Stimulated activated CD4-positive, alpha-beta T cell treated with anti-CD3 and anti-CD28 coated beads, Interleukin-12 subunit alpha, Interleukin-12 subunit beta, amount 100 ng/mL, for 24 hours (primary cell): ENCODE measurements at places on chromosomes 3 and 15.

DNA sequence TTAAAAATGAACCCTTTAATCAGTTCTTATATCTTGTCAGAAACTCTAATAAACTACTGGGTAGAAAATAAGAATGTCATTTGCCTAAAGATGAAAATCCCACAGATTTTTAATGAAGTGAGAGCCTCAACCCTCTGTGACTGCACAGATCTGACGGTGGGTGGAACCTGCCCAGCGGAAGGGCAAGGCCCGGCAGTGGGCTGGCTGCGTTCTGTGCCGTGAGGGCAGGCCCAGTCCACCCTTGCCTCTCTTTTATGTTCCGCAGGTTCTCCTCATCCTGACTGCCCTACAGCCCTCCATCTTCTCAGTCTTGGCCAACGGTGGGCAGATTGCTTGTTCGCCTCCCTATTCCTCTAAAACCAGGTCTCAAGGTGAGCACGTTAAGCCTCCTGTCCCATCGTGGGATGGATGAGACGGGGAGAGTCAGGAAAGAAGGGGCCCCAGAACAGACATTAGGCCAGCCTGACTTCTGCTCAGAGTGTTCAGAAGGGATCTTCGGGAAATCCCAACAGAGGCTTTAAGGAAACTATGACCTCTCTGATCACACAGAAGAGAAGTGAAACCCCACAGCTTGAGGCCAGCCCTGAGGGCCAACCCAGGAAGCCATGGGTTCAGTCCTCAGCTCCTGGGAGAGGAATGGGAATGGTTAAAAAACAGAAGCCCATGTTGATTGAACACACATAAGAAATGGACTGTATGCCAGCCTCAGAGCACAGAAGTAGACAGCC, 16.0 kb downstream of the SLC51A start:
- no peak for DNase-seq

- no peak for DNase-seq
These were observed 59.1 kb downstream of the VGLL4 start for GRCh38 chr3:11584570-11584969.

- no peak for DNase-seq
These were observed 23.4 kb upstream of the TNK2 start for GRCh38 chr3:195931582-195932273.

- DNase-seq, result no peak
These were observed 99.8 kb upstream of the CPNE4 start for GRCh38 chr3:132134611-132135010.

DNA sequence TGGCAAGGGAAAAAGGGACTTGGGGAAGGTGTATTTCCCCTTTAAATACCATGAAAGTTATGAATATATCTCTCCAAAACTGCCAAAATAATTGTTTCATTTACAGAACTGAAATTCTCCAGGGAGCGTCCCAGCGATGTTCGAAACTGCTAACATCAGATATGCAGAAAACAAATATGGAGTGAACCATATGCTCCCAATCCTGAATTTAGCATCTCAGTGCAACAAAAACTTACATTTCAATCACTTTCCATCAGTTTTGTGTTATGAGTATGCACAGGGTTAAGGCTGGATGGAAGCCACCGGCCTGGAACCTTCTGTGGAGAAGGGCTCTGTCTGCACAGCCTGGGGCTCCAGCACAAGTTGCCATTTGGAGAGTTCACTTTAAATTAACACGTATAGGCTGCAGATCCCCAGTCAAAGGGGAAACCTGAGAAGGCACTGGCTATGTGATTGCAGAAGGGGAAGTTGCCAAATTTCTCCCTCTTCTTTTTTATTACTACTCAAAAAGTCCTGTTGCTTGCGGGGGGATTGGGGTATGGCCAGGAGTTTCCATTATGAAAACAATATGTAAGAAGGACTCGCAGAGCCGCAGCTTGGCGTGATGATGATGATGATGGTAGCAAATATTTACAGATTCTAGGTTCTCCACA, 56.9 kb upstream of the FOXP1 start:
- DNase-seq, result no peak

- no peak for DNase-seq
These were observed 139.5 kb downstream of the TJP1 start for GRCh38 chr15:29682781-29683180.

- DNase-seq, result no peak
These were observed 115.4 kb upstream of the RAD18 start for GRCh38 chr3:9078561-9079240.

- DNase-seq, result no peak
These were observed 177.2 kb upstream of the THBS1 start for GRCh38 chr15:39403640-39404117.

- DNase-seq, result no peak
These were observed 4.4 kb upstream of the HHATL start for GRCh38 chr3:42706721-42707619.

DNA sequence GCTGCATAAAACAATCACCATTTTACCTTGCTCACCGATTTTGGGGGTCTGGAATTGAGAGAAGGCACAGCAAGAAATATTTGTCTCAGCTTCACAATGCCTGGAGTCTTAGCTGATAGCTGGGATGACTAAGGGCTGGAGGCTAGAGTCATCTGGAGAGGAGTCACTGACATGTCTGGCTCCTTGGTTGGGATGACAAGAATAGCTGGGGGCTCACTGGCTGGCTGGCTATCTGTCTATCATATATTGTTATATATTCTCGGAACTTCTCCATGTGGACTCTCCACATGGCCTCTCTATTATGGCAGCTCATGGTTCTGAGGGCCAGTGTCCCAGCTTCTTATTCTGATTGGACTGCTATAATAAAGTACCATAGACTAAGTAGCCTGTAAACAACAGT, 20.0 kb upstream of the TRIM71 start:
- DNase-seq, result no peak

DNA sequence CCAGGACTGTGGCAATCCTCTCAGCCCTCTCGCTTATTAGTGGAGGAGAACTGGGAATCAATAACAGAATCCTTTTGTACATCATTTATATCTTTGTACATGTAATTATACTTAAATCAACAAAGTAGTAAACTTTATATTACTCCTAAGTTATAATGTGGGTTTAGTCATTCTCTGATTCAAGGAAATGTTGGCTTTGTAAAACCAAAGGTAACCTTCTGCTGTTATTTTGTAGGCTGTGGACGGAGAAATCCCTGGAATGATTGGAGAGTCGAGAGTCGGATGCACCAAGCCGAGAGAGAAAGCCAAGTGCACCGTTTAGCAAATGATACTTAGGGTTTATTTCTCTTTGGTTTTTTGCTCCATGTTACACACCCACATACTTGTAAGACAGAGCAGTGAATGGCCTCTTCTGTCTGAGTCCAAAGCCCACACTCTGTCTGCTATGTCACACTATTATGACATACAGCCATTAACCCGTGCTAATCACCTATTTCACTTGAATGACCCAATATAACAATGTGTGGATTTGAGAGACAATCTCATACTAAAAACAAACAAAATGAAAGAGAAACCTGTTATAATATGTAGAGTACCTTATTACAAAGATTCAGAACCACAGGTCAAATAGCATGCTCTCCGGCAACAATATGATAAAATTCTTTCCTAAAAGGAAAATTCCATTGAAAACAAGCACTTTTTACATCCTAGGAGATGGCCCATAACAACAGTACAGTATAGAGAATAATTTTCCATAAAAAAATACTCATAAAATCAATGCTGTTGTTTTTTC, 72.2 kb downstream of the MECOM start:
- no peak for DNase-seq

DNA sequence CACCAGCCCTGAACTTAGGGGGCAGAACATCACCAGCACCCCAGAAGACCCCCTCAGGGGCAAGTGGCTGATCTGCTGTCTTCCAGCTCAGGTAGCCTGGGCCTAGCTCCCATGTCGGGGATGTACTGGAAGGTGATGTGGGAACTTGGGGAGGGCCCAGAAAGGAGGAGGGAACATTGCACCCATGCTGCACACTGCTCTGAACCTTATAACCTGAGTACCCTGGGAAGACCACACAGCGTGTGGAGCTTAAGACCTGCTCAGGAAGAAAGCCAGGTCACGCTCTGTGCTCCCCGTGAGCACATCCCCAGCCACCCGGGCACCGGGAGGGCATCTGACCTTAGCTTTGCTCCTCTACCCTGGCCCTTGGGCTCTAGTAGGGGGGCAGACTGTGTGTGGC, 159.4 kb downstream of the ATP10A start:
- DNase-seq, result no peak

DNA sequence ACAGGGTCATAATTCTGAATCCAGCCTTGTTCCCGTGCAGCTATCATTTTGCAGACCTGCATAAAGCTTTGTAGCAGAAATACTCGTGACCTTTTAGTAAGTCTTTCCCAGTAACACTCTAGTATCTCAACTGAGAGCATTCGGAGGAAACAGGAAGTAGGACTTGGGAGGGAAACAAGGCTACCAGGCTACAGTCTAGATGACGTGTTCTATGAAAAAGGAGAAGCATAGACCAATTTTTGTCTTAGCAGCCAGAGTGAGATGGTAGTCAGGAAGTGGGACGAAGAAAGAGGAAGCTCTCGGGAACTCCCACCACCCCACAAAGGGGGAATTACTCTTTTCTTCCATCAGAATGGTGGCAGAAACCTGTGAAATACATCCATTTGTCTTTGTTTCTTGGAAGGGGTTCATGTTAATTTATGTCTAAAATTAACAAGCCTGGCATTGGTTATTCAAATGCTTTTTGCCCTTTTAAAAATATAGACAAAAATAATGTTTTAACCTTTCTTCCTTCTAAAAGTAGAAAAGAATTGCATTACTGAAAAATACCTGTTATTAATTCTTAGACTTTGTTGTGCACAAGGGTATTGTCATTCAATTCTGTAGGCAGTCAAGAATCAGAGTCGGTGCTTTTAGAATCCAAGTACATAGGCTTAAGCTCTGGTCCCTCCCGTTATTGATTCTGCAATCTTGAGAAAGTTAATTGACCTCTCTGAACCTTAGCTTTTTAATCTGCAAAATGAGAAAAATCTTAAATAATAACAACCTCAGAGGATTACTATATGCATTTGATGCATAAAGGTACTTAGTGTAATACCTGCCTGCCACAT, 1.6 kb upstream of the SUCNR1 start:
- no peak for DNase-seq

GRCh38 chr3:197583371-197583770, 27.6 kb upstream of the BDH1 start:
- DNase-seq, result no peak

GRCh38 chr15:66982816-66983215, 82.6 kb upstream of the SMAD3 start:
- DNase-seq, result no peak

DNA sequence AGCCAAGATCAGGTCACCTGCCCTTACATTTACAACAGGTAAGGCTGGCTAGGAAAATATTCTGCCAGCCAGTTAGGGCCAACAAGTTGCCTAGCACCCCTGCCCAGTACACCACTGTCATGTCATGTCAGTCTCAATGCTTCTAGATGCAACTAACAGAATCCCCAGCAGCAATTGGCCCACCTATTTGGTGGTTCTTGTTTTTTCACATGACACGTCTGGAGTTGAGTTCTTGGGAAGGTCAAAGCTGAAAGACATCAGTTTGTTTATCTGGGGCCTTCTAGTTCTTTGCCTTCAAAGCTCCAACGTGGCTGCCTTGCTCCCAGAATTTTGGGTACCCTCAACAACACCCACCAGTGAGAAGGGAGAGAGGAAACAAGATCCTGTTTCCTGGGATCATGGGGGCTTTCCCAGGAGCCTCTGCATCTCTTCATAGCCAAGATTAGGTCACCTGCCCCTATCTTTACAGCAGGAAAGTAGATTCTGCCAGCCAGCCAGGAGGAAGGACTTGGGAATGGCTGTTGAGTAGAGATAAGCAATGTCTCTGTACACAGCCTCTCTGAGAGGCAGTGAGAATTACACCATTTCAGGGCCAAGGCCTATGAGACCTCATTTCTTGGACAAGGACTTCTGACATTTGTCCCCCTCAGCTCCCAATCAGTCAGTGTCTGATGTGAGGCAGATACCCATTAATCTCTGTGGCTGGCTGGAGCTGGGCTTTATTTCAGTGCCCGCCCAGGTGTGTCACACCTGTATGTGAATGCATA, 8.6 kb downstream of the GPX1 start:
- DNase-seq, result no peak

DNA sequence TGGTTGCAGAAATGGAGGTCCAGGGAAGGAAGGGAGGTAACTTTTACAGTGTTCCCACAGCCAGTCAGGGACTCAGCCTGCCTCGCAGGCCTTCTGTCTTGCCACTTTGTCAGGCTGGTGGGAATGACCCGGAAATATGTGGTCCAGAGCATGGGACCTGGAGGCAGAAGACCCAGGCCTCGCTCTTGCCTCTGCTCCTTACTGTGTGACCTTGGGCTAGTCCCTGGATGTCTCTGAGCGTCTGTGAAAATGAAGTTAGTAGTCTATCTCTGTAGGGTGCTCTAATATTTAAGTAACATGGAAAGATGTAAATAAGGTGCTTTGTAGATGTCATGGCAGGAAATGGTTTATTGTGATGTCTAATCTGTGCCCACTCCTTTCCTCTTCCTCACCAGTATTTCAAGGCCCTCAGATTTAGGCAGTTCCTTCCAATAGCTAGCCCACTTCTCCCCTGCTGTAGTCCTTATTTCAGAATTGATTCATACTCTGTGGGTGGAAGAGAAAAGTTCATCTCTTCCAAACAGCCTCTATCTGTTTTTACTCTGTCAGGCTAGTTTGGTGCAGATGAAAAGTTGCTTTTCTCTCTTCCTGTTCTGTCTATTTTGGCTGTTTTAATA, 9.1 kb downstream of the CORO2B start:
- no peak for DNase-seq

GRCh38 chr15:63417721-63418120, 36.1 kb upstream of the CA12 start:
- DNase-seq, result no peak

GRCh38 chr3:191492601-191493000, 31.6 kb downstream of the PYDC2 start:
- no peak for DNase-seq

GRCh38 chr3:147521646-147522045, 112.5 kb downstream of the ZIC1 start:
- no peak for DNase-seq

DNA sequence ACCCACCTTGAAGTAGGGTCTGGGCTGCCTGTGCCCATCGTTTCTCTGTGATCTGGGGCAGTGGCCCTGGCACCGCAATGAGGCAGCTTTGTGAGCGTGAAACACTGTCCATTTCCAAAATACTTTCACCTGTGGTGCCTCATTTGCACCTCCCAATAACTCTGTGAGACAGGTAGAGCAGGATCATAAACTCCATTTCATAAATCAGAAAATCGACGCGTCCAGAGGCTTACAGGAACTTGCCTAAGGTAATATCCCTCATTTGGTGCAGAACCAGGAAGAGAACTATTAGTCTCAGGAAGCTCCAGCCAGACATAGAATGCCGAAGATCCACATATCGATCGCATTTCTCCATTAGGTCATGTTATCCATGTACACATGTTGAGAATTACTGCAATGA, 38.2 kb upstream of the SEMA4B start:
- no peak for DNase-seq
